ENCODE measurements at places on chromosomes 4 and X.
A peak's percentile ranks its signal among the peaks of the same experiment; 100 is the strongest.

DNA sequence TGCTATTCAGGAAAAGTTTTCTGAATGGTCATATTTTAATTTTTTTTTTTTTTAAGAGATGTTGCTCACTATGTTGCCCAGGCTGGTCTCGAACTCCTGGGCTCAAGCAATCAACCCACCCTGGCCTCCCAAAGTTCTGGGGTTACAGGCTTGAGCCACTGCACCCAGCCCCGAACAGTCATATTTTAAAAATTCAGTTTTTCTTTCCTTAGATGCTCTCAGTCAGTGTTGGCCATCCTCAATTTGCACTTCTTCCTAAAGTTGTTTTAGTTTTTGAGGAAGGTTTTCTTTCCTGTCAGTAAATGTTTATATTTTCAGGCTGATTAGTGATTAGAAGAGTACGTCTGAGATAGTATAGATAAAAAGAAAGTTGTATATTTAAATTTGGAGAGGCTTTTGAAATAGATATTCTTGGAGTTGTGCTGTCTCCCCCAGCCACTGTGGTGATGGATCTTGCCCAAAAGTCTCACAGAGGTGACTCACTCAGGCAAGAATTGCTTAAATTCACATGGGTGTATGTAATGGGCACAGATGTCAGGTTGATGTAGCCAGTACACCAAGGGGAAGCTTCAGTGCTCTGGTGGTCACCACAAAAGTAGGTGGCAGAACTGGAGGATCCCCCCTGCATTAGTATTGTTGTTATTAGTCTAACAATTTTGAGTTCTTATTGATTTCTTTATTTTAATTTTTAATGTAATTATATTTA is 72.2 kb upstream of the ELOVL6 start:
- no peak for DNase-seq

DNA sequence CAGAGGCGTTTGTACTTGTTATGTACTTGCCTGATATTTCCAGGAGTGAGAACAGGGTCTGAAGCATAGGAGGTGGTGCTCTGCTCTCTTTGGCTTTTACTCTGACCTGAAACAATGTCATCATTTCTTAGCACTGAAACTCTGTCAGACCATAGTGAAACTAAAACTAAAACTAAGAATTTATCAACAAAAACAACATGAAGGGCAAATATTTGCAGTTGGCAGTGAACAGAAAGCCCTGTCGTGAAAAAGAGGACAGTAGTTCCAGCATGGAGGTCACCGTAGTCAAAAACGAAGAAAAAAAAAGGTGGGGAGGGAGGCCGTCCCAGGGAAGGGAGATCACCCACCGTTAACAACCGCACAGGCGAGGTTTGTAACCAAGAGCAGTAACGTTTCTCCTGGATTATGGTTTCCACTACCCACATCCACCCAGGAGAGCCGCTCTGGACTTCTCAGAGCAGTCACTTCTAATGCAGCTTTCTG is 97.5 kb downstream of the ANK2 start:
- peak; percentile 20 for DNase-seq

GRCh38 chr4:42083816-42084215 is 68.6 kb downstream of the BEND4 start:
- DNase-seq, result no peak

DNA sequence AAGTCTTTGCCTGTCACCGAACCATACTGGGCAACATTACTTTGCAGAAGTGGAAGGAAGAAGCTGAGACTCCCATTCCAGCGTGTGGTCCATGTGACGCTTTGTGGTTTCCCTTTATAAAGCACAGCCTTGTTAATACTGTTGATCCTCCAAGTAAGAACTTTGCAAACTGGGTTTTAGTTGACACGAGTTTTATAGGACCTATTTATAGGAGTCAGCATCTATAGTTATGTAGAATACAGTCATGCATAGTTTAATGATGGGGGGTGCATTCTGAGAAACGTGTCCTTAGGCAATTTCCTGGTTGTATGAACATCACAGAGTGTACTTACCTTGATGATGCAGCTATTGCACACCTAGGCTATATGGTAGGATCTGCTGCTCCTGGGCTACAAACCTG is 1879.4 kb upstream of the TENM3 start:
- DNase-seq, result no peak

DNA sequence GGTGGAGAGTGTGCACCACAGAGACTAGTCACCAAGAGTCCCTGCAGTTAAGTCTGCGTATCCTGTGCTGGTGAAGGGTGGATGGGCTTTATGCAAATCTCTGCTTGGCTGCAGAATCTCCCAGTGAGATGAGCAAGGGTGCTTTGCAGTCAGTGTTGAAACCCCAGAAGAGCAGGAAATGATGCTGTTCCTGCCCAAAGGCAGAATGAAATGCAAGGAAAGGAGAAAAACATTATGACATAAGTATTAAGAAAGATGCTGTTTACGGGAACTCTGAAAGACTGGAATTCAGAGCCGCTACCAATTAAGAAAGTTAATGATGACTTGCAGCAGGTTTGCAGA is 25.4 kb upstream of the ACSL1 start:
- DNase-seq, result no peak

DNA sequence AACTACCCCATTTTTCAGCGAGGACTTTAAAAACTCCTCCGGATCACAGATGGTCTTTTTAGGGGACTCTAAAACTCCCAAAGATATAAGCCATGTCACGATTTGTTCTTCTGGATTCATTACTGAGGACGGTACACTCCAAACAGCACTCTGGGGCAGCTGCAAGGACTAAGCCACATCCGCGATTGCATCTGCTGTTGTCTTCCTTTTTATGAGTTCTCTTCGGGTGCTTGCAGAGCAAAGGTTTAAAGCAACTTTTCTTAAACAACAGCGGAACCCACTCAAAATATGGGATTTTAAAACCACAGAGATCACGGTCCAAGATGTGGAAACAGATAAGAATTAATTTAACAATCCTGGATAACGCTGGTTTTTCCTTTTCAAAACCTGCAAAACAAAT is at the start of gene ARHGEF6:
ARHGEF6 (minus strand) TSS at position 170 of the 400 bp plus-strand sequence; CDS start at position 120, 50 bp downstream.
- no peak for DNase-seq

DNA sequence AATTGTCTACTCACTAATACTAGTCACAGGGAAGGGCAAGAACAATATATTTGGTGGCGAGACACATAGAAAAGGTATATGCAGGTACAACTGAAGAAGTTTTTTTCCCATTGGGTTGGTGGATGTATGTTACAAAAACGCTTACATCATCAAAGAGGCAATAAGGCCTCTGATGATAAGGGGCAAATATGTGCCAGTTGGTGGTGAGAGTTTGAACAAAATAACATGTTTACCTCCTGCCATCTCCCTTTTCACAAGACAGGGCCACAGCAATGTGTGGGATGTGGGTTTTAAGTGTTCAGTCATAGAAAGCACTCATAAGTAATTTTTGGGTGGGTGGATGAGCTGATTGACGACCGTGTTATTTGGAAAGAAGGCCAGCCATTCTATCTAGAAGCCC is 41.7 kb downstream of the PAGE2 start:
- DNase-seq, result no peak

DNA sequence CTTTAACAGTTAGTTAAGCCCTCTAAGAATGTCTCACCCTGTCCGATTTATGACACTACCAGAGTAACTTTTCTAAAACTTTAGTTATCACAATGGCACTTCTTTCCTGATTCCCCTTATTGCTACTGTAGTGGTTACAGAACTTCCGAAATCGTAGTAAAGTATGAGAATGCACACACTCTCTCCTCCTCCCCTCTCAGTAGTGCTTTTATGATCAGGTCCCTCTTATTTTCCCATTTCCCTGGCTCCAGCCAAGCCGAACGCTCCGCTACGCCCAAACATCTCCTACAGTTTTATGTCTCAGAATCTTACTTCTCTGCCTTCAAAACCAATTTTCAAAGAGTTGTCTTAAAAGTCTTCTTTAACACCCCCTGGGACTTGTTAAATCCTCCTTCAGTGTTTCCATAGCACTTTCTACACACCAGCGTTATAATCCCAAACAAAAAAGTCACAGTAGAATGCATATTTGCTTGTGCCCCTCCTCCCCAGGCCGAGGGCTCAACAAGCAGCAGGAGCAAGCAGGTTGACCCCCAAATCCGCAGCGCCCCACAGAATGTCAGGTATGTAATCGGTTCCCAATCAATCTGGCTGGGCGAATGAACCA is 671 bp downstream of the HPF1 start:
- no peak for DNase-seq

DNA sequence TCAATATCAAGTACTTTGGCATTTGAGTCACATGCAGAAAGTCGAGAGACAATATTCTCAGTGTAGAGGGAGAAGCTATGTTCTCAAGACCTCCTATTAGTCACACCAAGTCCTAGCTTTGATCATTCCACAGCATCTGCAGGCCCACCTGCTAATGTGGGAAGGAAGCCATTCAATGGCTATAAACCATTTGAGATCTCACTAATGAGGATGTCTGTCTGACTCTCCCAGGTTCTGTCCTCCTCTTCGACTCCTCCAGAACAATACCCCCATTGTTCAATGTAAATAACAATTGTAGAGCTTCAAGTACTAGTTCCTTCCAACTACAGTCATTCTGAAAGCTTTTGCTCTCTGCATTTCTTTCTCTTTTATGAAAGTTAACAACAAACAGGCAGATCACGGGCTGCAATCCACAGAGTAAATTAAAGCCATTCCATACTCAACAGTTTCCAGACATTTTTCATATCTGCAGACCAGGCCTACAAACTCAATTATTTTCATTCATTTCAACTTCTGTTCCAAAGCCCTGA is 140.2 kb upstream of the EDNRA start:
- peak; percentile 72 for DNase-seq

GRCh38 chr4:77193511-77194102 is 36.6 kb downstream of the CCNG2 start:
- DNase-seq, result no peak

GRCh38 chr4:79492148-79492547 is 84.1 kb upstream of the GK2 start:
- DNase-seq, result no peak

DNA sequence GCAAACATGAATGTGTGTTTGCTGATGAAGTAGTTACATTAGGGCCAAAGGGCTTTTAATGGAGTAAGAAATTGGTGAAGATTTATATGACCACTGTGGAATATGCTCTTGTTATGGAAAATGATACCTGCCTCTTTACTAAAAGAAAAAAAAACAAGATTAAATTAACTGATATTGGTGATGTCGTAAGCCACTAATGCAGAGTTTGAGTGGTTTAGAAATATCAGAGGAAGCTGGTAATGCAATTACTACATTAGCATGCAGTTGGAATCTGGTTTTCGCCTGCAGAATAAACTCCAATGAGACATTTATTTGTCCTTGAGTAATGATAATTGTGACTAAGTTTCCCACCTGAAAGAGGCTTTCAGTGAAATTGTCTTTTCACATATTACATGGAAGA is 597.9 kb downstream of the GALNTL6 start:
- DNase-seq, result no peak

DNA sequence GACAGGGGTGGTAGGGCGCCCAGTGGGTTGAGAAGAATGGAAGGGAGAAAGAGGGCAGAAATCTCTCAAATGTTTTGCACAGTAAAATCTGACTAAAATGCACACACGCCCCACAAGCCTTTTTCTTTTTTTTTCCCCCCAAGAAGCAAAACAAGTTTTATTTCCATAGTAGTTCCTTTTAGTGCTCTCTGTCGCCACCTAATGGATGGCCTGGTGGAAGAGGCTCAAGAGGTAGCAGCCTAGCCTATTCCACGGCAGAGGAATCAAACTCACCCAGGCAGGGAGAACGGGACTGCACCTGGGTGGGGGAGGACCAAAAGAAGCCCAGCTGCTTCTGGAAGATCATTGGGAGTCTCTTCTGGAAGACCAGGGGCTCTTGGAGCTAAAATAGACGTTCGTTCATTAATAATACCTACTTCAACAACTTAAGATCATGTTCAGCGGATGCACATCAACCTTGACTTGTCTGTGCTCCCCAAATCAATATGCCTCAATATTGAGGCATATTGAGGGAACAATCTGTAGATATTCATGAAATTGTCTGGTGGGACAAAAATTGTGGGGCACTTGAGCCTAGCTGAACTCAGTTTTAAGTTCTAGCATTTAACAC is 31.6 kb upstream of the IRAK1 start:
- peak; percentile 28 for DNase-seq

DNA sequence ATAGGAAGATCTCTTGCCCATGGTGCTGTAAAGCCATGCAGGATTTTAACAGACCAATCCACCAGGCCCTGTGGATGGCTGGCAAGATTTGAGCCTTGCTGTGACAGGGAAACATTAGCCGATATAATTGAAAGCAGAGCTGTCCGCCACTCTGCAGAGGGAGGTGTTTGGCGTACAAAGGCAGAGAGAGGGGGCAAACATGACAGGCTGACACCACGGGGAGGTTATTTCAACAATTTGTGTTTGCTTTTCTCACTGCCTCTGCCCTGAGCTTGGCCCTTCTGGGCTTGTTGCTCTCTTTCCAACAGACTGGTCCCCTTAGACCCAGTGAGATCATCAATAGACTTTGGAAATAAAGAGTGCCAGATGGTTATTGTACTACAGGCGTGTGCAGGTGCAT is 59.4 kb downstream of the CLNK start:
- DNase-seq, result no peak

DNA sequence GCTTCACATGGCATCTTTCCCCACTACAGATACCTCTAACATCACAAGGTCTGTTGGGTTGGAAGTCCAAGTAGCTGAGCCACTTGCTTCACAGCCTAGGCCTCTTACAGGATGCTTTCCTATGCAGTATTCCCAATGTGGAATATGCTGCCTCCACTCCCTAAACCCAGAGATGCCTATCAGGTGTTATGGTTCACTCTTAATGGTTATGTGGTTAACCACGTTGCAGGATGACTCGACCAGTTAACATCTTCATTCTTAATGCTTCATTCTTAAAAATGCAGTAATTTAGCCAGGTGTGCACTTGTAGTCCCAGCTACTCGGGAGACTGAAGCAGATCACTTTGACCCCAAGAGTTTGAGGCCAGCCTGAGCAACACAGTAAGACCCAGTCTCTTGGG is 24.2 kb downstream of the HAUS3 start:
- peak; percentile 66 for DNase-seq

- DNase-seq, result no peak
These were observed 667.1 kb upstream of the BOD1L1 start for GRCh38 chr4:14294611-14295010.

DNA sequence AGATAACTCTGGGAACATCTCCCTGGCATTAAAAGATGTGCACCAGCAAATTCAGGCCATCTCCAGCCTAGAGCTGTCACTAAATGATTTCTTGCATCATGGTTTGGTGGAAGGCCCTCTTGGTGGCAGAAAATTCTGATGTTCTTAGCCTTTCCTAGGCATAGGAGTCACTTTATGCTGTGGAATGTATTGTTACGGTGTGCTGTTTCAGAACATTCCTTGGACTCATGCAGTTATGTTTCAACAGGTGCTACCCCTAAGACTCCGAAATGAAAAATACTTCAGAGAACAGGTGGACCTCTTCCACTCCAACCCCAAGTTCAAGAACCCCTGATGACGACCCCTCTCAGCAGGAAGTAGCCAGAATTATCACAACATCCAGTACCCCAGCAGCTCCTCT is 20.3 kb upstream of the PAPSS1 start:
- DNase-seq, result peak; percentile 13
